ENCODE measurements at places on chromosomes 3 and 15.

GRCh38 chr3:11037976-11038375 is 45.4 kb downstream of the SLC6A1 start:
- DNase-seq: no peak

DNA sequence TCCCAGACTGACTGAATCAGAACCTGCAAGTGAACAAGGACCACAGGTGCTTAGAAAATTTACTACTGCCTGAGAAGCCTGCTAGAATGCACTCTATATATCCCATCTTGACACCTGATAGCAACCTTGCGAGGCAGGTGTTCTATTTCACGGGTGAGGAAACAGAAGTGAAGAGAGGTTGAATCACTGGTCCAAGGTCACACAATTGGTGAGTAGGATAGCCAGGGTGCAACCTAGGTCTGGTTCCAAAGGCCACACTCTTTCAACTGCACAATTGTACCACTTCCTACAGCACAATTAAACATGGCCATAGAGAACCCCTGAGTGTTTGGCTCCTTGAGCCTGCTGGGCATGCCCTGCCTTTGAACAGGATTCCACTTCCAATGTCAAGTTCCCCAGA is 87.0 kb downstream of the RAB11A start:
- no peak for DNase-seq

DNA sequence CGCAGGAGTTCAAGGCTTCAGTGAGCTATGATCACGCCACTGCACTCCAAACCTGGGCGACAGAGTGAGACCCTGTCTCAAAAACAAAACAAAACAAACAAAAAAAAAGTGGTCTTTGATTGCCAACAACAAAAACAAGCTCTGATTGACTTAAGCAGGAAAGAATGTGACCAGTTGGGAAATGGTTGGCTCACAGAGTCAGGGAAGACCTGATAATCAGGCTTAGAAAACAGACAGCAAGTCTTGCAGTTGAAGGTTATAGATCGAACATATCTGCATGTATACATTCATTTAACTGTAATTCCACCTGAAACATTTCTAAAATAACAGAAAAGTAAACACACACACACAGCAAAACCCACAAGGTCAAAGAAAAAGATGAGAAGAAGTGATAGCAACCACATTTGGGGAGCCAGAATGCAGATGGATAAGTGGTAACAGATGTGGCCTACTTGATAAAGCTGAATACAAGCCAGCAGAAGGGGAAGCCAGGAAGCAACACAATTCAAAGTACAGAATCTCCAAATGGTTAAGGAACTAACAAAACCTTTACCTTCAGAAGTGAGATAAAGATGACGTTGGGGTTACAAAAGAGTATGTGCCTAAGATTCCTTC is 699.9 kb upstream of the ZNF385D start:
- no peak for DNase-seq

DNA sequence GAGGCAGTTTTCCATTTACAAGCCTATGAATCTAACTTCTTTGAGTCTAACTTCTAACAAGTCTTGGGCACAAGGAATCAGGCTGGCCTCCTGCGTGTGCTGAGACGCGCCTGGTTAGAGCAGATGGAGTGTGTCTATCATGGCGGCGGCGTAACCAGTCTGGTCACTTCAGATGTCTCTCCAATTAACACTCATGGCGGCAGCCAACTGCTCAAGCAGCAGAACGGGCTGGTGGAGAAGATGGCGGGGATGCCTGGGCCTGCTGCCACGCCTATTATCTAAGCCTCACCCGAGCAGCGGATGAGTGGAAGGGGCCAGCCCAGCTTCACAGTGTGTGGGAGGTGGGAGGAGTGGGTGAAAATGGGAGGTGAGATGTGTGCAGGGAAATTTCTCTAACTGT is 246.4 kb upstream of the TPRG1 start:
- no peak for DNase-seq

DNA sequence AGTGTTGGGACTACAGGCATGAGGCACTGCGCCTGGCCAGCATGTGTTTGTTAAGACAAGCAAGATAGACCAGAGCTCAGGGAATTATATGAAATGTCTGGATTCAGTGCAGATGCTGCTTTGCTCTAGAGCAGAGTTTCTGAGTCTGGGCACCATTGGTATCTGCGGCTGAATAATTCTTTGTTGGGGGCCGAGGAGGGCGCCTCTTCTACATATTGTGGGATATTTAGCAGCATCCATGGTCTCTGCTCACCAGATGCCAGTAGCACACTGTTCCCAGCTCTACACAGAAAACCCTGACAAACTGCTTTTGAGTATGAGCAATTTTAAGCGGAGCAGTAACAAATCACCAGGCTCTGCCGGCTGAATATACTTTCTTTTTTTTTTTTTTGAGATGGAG is 3.6 kb upstream of the LDHAL6B start:
- DNase-seq: no peak

DNA sequence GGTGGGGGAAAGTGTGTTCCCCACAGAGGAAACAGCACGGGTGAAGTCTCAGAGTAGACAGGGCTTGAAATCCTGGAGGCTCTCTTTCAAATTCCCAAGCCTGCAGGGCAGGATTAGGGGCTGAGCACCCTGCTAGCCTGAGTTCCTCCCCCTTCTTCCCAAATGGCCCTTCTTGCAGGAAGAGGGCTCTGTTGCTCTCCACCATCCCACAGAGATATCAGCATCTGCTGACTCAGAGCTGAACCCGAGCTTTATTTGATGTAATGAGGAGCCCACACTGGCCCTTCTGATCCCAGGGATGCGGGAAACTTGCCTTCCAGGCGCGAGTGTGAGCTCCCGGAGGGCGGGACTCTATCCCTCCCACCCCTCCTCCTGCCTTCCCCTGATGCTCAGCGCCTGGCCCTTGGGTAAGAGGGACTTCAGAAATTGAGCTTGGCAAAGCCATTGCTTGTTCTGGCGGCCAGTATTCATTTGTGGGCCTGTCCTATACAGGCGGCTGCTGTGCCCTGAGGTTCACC is 1.4 kb upstream of the STRA6 start:
- DNase-seq: no peak

DNA sequence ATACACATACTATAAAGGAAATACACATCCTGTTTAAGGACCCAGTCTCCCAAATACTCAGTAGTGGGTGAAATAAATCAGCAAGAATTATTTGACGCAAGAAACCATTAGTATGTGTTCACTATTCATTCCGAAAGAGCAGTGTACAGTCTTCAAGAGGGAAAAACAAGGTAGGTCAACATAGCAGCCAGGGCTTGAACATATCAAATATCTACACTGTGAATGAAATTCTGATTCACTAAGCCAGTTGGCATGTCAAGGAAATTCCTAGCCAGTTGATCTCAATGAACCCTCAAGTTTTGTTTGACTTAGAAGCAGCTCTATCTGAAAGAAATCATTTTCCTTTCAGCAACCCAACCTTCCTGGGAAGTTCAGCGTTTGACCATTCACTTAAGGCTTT is 99.0 kb downstream of the CNTN3 start:
- no peak for DNase-seq

DNA sequence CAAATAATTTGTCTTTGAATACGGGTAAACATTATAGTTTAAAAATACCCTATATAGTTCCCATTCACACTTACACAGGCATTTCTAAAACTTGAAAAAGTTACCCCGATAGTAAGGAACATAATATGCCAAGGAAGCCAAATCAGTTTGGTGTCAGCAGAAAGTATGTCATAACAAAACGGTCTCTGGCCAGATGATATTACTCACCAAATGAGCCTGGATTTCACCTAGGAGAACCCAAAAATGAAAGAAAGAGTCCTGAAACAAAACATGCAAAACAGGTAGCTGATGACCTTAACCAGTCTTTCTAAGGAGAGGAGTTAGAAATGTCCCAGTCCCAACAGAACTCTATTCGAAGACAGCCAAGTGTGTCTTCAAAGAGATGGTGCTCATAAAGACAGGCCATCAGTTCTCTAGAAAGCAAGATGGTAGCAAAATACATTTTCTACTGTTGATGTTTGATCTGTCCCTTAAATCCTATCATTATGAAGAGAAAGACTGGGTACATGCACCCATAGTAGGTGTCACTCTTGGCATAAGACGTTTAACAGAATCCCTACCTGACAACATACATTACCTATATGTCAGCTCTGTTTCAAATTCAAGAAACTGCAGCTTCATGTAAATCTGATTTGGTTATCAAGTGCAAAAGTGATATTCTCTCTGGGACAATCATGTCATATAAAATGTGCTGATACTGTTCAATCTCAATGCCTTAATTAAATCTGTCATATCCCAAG is 942.5 kb downstream of the ROBO1 start:
- no peak for DNase-seq

- DNase-seq: no peak
Measured at GRCh38 chr3:89419647-89420241, 312.3 kb downstream of the EPHA3 start.

- no peak for DNase-seq
Measured at GRCh38 chr15:47184908-47185801, 532.1 kb upstream of the SEMA6D start.

DNA sequence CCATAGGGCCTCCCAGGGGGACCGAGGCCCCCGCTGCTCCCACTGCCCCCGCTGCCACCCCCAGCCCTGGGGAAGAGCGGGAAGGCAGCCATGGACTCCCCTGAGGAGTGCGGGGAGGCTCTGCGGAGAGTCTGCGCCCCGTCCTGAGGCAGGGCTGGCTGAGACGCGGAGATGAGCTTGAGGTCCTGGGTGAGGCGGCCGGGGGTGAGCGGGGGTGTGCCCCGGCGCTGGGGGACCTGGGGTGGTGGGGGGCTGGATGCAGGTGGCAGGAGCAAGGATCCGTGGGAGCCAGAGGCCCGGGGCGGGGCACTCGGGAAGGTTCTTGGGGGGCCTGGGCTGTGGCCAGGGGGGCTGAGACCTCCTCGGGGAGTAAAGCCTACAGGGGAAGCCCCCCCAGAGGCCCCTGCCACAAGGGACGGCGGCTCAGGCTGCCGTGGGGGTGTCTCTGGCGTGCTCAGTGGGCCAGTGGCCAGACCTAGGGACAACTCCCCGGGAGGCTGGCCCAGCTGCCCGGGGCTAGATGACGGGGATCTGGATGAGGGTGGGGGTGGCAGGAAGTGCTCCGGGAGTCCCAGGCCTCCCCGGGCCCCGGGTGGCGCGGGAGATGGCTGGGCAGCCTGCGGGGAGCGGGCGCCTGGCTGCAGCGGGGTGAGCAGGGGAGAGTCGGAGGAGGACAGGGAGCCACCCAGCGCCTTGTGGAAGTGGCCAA is 45.9 kb downstream of the HCN4 start:
- DNase-seq: no peak

DNA sequence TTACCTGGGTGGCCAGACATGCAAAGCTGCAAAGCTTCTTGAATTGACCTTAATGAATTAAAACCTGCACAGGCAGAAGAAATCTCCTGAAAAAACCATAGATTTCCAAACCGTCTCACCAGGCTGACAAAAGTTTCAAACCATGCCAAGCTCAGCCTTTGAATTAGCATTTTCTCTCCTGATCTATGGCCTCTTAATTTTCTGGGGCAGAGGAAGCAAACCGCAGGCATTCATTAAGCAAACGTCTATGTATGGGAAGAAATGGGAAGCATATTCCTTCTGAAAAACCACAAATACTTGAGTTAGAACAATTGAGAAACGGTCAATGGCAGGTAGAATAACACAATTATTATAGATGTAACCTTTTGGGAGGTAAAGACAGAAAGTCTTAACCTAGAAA is 500.2 kb upstream of the NR2F2 start:
- no peak for DNase-seq

- DNase-seq: peak; percentile 25
Measured at GRCh38 chr3:122322095-122323075, 2.7 kb upstream of the CSTA start.

- DNase-seq: no peak
Measured at GRCh38 chr3:185687271-185687878, 101.3 kb downstream of the SENP2 start.

DNA sequence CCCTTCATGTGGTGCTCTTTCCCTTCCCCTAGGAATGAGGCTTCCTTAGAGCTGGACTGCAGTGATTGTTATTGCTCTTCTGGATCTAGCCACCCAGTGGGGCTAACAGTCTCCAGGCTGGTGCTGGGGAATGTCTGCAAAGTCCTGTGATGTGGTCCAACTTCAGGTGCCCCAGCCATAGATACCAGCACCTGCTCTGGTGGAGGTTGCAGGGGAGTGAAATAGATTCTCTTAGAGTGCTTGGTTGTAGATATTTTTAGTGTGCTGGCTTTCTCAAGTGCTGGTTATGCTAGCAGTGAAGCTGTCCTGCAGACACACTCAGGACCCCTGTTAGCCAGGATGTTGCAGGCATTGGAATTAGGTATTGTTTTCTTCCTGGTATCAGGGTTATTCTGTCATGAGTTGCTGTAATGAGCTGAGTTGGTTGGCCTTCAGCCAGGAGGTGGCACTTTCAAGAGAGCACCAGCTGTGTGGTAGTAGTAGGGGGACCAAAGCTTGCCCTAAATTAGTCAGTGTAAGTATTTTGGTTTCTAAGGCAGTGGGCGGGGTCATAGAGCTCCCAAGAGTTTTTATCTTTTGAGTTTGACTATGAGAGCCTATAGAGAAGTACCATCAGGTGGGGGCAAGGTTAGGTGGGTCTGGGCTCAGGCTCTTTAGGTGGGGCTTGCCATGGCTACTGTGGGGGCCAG is 317.5 kb upstream of the SGO1 start:
- DNase-seq: no peak

DNA sequence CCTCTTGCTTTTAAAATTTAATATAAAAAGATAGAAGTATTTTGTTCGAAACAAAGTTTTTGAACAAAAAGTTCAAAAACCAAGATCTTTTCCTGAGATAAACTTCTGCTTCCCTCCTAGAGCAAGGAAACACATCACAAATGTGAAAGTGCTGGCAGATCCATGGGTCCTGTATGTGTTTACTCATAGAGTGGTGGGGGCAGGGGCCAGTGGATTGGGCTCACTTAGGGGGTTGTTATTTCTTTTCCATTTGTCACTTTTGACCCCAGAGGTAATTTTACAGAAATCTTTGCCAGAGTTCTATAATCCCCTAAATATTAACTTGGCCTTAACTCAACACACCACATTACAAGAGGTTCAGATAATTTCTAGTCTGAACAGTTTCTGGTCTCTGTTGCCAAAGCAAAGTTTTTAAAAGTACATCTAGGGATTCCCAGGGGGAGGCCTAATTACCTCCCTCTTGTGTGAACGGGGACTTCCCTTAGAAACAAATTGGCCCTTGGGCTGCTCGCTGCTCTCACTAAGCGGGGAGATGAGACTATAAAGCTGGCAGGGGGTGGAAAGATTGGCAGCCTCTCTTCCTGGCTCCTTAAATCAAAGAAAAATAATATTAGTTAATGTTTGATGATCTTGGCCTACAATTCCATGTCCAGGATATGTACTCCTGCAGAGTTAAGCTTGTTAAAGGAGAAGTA is 66.8 kb upstream of the PTX3 start:
- DNase-seq: no peak

DNA sequence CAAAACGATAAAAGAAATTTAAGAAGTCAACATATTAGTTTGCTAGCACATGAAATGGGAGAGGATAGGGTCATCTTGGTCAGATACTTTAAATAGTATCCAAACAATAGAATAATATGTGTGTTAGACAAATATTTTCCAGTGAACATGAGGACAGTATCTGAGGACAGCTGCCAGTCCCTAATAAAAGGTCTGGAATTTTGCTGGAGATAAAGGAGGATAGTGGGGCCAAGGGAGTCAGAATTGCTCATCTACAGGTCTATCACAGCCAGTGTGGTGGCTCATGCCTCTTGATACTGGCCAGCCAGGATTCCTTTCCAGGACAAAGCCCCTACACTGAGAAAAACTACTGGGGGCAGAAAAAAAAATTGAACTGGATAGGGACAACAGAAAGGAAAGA is 74.0 kb downstream of the HERC1 start:
- no peak for DNase-seq

- no peak for DNase-seq
Measured at GRCh38 chr15:62050115-62050514, 10.1 kb downstream of the VPS13C start.
